ENCODE measurements at places on chromosomes 5 and 9.

GRCh38 chr9:120918931-120919842 lies 7.4 kb downstream of the TRAF1 start:
- H3K27ac ChIP-seq: peak overlapping the region; percentile 73
- DNase-seq: no peak
- peaks cover 28% of the 10 kb centered on the region for H3K4me1 ChIP-seq
- no peak overlapping the region for H3K4me3 ChIP-seq
- H3K36me3 ChIP-seq: peaks cover 6% of the 10 kb centered on the region

GRCh38 chr5:55134053-55134722 lies 25.8 kb upstream of the GPX8 start:
- DNase-seq: no peak
- H3K36me3 ChIP-seq: no peaks in the 10 kb centered on the region
- peaks cover 16% of the 10 kb centered on the region for H3K27me3 ChIP-seq
- no peaks in the 10 kb centered on the region for H3K4me1 ChIP-seq
- H3K4me3 ChIP-seq: no peak overlapping the region

- no peaks in the 10 kb centered on the region for H3K27me3 ChIP-seq
- no peak for DNase-seq
- H3K36me3 ChIP-seq: peaks cover 40% of the 10 kb centered on the region
- no peak overlapping the region for H3K4me3 ChIP-seq
- H3K4me1 ChIP-seq: peaks cover 16% of the 10 kb centered on the region
- H3K27ac ChIP-seq: no peak overlapping the region
These were observed 163.7 kb downstream of the MAN2A1 start for GRCh38 chr5:109853377-109853776.

DNA sequence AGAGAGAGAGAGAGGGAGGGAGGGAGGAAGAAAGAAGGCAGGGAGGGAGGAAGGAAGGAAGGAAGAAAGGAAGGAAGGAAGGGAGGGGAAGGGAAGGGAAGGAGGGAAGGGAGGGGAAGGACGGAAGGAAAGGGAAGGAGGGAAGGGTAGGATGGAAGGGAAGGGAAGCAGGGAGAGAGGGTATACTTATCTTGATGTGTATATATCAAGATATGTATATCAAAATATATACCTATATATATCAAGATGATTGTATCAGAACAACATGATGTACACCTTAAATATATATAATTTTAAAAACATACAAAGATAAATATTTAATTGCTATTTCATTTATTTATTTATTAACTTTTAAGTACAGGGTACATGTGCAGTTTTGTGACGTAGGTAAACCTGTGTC lies 96.8 kb upstream of the ADAMTS16 start:
- H3K4me3 ChIP-seq: no peak overlapping the region
- peaks cover 37% of the 10 kb centered on the region for H3K27me3 ChIP-seq
- H3K36me3 ChIP-seq: no peaks in the 10 kb centered on the region
- H3K4me1 ChIP-seq: no peaks in the 10 kb centered on the region
- no peak for DNase-seq
- no peak overlapping the region for H3K27ac ChIP-seq

DNA sequence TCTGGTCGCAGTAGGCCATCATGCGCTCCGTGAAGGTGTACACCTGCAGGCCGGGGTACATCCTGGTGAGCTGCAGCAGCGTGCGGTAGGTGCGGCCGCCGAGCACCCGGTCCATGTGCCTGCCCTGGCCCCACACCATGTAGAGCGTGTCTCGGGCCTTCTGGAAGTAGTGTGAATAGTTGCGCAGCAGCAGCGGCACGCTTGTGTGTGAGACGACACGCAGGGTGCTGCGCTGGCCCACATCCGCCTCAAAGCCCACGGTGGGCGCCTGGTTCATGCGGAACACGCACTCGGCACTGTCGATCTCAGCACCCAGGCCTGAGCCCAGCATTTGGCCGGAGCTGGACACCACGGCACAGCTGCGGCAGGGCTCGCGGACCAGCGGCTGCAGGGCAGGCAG lies 4.5 kb downstream of the ST6GALNAC4 start:
- no peak for DNase-seq
- peaks cover 11% of the 10 kb centered on the region for H3K4me1 ChIP-seq
- no peak overlapping the region for H3K27ac ChIP-seq
- peaks cover 11% of the 10 kb centered on the region for H3K36me3 ChIP-seq

DNA sequence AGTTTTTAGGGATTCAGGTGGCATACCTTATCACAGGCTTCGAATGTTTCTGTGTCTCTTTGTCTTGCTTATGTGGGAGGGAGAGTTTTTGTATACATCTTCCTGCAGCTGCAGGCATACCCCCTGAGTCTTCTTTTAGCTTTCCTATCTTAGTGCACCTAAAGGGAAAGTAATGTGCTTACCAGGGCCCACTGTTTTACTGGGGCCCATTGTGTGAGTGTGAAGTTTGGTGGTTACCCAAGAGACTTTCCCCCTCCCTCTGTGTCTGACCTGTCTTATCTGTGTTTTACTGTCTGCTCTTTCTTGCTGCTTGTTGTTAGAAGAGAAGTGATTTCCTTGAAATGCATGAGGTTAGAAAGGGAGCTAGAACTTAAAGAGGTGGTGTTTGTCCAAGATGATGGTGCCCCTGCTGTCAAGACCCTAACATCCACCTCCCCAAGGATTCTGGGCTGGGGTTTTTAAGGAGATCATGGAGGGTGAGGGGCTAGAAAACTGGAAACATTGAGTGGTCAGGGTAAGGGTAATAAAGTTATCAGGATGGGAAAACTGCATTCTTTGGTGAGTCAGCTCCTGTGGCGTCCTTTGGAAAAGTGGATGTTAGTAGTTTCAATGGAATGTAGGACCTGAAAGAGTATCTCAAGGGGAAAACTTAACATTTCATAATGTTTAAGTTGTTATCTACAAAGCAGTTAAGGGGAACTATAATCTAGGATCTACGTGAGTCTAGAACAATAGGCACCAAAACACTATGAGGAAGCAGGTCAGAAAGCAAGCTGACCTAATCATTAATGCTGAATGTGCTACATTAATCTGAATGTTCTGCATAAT lies 583.5 kb upstream of the TUSC1 start:
- no peak for DNase-seq
- peaks cover 11% of the 10 kb centered on the region for H3K4me1 ChIP-seq
- peak overlapping the region; percentile 64 for H3K27ac ChIP-seq
- H3K36me3 ChIP-seq: peaks cover 2% of the 10 kb centered on the region
- no peak overlapping the region for H3K4me3 ChIP-seq

DNA sequence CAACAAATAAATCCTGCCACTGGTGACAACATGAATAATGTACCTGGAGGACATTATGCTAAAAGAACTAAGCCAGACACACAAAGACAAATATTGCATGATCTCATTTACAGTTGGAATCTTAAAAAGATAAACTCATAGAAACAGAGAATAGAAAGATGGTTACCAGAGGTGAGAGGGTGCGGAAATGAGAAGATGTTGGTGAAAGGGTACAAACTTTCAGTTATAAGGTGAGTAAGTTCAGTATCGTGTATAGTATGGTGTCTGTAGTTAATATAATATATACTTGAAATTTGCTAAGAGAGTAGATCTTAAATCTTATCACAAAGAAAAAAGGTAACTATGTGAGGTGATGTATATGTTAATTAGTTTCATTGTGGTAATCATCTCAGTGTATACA lies 63.3 kb downstream of the PRRC1 start:
- no peaks in the 10 kb centered on the region for H3K36me3 ChIP-seq
- H3K4me3 ChIP-seq: no peak overlapping the region
- no peak overlapping the region for H3K27ac ChIP-seq
- no peaks in the 10 kb centered on the region for H3K27me3 ChIP-seq
- DNase-seq: no peak

Data from mesothelial cell of epicardium (in vitro differentiated cells).